ENCODE measurements at places on chromosomes 3 and 15.

- DNase-seq, result no peak
These were observed 102.1 kb downstream of the SRGAP3 start for GRCh38 chr3:9147215-9147895.

DNA sequence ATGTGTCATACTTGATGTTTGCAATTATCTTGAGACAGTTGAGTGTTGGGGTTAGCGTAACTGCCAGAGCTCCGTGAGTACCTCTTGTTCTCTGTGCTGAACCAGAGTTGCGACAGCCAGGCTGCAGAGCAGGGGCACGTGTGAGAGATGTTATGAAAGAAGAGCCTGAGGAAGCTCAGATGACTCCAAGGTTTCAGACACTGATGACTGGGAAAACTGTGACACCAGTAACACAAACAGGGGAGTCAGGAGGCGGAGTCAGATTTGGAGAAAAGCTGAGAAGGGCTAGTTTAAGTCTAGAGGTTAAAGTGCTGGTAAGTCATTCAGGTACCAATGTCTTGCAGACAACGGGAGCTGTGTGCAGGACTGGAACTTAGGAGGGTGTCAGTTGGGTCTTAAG, 45.0 kb downstream of the BLM start:
- DNase-seq, result no peak

GRCh38 chr3:64352639-64352992, 127.3 kb upstream of the PRICKLE2 start:
- no peak for DNase-seq

DNA sequence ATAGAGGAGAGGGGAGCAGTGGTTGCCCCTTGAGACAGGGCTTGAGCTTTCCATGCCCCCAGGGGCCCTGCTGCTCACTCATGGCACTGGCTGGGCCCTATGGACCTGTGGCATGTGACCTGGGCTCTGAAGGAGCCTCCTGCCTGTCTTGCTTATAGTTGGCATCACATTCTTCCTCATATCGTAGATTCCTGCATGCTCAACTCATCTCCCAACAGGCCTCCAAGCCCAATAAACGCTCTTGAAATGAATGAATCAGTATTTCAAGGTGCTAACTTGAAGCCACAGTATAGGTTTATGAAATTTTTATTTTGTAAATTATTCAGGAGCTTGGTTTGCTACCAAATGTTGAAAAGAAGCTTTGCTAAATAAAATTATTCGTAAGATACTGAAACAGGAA, 93.3 kb upstream of the SLC7A14 start:
- no peak for DNase-seq

DNA sequence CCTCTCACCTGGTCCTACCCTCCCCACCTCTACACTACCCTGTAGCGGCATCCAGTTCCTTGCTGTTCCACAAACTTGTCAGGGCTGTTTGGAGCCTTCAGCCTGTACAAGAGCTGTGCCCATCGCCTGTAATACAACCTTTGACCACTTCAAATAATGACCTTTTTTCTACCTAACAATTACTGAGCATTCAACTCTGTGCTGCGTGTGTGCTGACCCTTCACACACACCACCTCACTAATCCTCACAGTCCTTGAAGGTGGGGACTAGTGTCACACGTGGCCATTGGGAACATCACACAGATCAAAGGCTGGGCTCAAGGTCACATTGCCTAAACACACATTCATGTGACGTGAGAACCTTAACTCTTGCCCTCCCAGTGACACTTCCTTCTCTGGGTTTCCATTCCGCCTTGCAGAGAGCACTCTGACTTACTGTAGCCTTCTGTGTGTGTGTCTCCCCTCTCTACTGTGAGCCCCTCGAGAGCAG, 3.1 kb downstream of the C3orf20 start:
- DNase-seq, result no peak

DNA sequence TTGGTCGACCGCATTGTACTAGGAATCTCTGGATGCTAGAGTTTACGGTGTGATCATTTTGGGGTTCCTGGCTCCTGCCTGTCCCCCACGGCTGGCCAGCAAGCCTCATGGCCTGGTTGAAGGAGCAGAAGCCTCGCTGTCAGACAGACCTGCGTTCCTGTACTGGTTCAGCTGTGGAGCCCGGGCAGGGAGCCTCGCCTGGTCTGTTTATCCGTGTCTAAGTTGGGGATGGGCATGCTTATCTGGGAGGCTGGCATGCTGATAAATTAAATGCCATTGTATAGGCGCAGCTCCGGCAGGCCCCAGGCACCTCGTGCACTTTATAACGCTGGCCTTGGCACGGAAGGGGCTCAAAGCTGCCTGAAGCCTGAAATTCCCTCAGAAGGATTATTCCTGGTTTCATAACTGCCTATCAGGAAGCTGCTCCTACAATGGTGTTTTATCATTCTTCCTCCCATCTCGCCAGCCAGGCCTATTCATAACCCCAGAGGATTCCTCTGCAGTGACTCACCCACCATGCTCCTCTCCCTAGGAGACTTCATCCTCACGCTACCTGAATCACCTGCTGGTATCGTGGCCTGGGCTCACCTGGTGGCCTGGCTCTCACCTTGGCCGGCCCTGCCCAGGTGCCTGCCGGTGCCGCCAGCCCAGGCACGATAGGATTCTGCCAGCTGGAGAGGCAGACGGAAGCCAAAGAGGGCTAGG, 110.9 kb downstream of the ASB7 start:
- DNase-seq, result no peak

- DNase-seq, result no peak
These were observed 3.0 kb upstream of the RYK start for GRCh38 chr3:134253475-134254226.

DNA sequence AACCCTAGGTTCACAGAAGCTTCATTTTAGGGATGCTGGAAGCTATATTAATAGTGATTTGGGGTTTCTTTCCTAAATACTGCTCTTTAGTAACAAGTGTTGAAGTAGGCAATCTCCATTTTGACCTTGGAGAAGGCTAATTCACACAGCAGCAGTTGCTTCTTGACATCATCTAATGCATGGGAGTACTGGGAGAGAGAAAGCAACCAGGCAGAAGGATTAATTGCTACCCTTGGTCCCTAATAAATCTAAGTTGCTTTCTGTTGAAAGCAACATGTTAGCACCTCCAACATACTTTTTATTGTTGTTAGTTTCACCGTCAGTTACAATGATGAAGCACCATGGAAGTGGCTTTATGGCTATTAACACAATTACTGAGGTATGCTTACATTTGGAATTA, 96.2 kb downstream of the ADAMTS9 start:
- no peak for DNase-seq

- no peak for DNase-seq
These were observed 723.5 kb upstream of the SGO1 start for GRCh38 chr3:20909511-20909910.

GRCh38 chr3:38345879-38346586, 552 bp upstream of the XYLB start:
- DNase-seq, result no peak

All from activated T-cell treated with anti-CD3 and anti-CD28 coated beads, Interleukin-2, amount 50 U/mL, for 1 hour (primary cell).